Stimulated activated CD4-positive, alpha-beta T cell treated with anti-CD3 and anti-CD28 coated beads, Interleukin-15, amount 100 ng/mL, for 1 hour (primary cell): ENCODE measurements at places on chromosomes 1 and 21.

DNA sequence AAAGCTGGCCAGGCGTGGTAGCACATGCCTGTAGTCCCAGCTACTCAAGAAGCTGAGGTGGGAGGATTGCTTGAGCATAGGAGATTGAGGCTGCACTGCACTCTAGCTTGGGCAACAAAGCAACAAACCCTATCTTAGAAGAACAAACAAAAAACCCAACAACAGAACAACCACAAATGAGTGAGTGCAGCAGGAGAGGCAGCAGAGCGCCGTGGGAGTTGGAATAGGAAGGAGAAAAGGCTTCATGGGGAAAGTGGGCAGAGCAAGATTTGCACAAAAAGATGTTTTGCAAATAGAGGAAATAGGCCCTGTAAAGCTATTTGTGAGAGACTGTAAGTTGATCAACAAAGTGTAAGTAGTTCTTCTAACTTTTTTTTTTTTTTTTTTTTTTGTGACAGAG lies 19.6 kb downstream of the SMAP2 start:
- DNase-seq = no peak

GRCh38 chr1:18954270-18955071 lies 2.0 kb downstream of the IFFO2 start:
- no peak for DNase-seq

DNA sequence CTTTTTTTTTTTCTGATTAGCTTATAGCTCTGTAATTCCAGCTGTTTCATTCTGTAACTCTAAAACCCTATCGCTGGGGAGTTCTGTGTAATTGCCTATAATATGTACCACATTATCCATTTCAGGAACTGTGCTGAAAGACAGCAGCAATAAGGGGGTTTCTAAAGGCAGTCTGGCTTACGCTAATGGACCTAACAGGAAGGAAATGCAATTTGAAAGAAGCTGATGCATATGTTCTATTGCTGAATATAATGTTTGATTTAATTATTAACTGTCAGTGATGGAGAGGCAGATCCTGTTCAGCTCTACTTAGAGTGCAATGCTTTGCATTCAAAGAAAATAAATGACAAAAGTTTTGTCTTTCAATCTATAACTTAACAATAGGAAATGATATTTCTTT lies 209.4 kb upstream of the SNX7 start:
- no peak for DNase-seq

DNA sequence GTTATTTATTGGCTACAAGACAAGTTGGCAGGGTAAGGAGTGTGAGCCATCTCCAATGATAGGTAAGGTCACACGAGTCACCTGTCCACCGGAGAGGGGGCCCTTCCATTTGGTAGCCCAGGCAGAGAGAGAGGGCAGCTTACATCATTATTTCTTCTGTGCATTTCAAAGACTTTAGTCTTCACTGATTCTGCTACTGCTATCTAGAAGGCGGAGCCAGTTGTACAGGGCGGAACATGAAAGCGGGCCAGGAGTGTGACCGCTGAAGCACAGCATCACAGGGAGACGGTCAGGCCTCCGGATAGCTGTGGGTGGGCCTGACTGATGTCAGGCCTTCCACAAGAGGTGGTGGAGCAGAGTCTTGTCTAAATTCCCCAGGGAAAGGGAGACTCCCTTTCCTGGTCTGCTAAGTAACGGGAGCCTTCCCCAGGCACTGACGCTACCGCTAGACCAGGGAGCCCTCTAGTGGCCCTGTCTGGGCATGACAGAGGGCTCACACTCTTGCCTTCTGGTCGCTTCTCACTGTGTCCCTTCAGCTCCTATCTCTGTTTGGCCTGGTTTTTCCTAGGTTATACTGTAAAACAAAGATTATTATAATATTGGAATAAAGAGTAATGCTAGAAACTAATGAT lies 36.7 kb downstream of the ZNF695 start:
- DNase-seq = peak; percentile 10

DNA sequence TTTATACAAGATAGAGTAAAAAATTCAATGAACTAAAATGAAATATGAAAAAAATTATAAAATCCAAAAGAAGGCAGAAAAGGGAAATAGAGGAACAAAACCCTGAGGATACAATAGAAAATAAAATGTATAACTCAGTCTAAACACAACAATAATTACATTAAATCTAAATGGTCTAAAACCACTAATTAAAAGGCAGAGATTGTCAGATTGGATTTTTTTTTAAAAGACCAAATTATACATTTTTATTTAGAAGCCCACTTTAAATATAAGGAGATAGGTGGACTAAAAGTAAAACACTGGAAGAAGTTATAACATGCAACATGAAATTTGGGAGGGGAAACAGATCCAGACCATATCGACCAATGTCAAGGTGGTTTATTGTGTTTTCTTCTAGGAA lies 95.2 kb downstream of the CATSPERE start:
- DNase-seq = no peak

GRCh38 chr1:84259989-84260388 lies 41.5 kb upstream of the SAMD13 start:
- no peak for DNase-seq

- DNase-seq = peak; percentile 66
Observed at GRCh38 chr21:32612075-32612998, at the start of gene CFAP298. TSS of gene CFAP298 (minus strand) at chr21:32612377. CDS start at chr21:32612243, 134 bp downstream.

GRCh38 chr1:22096463-22096862 lies 44.0 kb downstream of the CDC42 start:
- no peak for DNase-seq

- DNase-seq = no peak
Observed at GRCh38 chr1:201676197-201676596, 137.3 kb downstream of the NAV1 start.

DNA sequence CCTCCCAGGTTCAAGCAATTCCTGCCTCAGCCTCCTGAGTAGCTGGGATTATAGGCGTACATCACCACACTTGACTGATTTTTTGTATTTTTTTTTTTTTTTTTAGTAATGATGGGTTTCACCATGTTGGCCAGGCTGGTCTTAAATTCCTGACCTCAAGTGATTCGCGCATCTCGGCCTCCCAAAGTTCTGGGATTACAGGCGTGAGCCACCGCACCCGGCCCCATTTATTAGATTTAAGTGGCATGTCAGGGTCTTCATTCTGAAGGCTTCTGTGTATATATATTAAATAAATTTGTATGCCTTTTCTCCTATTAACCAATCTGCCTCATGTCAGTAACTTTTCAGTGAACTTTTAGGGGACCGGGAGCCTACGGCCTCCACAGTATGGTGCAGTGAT lies 6.0 kb upstream of the CLIC4 start:
- DNase-seq = no peak

- no peak for DNase-seq
Observed at GRCh38 chr1:20448671-20449071, 37.3 kb downstream of the CAMK2N1 start.

GRCh38 chr1:65424573-65424889 lies 4.1 kb downstream of the LEPR start:
- DNase-seq = no peak

- DNase-seq = no peak
Observed at GRCh38 chr1:14993414-14993813, 160.1 kb upstream of the TMEM51 start.

DNA sequence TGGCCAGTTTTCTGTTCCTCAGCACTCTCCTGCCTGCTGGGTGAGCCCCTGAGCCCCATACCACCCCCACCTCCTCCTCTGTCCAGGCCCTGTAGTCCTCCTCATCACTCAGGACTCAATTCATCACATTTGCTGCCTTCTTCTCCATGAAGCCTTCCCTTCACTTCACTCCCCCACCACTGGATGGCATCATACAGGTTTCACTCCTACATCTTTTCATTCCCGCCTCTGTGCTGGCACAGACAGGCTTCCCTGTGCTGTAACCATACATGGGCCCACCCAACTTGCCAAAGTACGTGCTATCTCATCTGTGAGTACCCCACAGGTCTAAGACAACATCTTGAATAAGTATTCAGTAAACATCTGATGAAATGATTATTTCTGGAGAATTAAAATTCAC lies 56.9 kb downstream of the SLC45A1 start:
- DNase-seq = no peak

DNA sequence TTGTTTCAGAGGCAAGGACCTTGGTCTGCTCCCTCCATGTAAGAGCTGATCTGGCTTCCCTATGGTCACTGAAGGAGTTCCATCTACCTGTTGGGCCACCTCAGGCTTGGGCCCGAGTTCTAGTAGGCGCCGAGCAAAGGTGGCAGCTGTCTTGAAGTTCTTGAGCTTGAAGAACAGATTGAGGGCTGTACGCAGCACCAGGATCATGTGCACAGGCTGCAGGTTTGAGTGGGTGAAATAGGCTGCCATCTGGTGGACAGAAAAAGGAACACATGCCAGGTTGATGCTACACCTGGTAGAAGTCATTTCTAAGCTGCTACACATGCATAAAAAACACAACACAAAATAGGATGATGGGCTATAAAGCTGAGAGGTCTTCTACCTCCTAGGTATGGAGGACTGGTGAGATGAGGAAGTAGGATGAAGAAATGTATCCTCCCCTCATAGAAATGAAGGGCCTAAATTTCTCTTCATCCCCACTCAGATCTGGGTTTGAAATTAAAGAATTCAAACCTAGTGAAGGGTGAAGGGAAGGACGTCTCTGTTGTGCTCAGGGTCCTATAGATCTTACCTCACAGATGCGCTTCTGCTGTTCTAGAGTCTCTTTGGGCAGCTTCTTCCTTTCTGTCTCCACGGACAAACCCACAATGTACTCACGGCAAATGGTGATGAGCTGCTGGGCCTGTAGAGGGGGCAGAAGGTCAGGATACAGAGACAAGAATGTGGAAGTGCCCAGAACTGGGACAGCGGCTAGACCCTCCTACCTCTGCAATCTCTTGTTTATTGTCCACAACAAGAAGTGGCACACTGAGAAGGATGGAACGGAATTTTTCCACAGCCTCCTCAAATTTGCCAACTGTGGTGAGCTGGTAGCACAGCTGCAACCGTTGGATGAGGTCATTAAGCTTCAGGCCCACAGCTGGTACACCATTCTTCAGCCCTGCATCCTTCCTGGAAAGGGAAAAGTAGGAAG lies 6.6 kb upstream of the PEX19 start:
- peak; percentile 25 for DNase-seq

DNA sequence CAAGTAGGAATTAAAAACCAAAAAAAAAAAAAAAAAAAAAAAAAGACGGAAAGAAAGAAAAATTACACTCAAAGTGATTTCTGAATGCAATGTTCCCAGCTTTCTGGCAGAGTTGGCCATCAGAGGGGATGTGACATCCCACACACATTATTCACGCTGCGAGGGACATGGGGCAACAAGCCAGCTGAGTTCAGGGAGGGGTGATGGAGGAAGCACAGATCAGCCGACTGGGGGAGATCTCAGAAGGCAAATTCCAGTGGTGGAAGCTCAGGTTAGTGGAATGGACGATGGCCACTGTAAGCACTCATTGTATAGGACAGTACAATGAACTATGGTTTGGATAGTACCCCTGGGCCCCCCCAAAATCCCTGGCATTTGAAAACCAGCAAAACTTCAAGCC lies 311.9 kb downstream of the PCP4 start:
- no peak for DNase-seq
